ENCODE measurements at places on chromosomes 2 and 18.

GRCh38 chr2:188678882-188679281 is 295.3 kb upstream of the COL3A1 start:
- DNase-seq, result no peak

GRCh38 chr2:101501443-101501842 is 26.5 kb upstream of the RFX8 start:
- DNase-seq, result no peak

DNA sequence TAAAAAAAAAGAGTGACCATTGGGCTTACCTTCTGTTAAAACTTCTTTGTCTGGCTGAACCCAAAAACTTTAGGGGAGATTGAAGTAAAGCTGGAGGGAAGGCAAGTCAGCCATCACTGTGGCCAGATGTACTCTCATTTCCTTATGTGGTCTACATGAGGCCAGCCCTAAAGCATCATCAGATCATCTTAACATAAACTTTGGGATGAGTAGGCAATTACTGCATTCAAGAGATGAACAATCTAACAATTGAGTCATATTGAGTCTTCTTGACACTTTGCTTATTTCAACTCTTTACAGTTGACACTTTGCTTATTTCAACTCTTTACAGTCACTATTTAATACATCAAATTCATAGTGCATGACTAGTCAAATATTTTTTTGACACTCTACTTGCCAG is 155.6 kb downstream of the QPCT start:
- DNase-seq, result peak; percentile 6

DNA sequence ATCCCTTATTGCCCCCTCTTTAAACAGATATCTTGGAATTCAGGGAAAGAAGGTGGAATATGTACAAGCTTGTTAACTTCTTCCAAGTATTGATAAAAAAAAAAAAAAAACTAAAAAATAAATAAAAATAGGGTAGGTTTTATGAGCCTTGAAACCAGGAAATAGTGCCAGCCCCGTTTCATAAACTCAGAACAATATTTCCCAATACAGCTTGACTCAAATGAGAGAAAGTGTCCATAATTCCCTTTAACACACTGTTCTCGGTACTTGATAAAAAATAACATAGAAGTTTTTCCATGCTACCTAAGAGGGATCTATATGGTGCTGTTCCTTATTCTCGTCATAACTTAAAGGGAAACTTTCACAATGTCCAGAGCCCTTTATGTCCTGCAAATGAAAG is 17.9 kb upstream of the C2orf80 start:
- peak; percentile 16 for DNase-seq

GRCh38 chr2:231900486-231900942 is 25.7 kb downstream of the NPPC start:
- peak; percentile 71 for DNase-seq
